ENCODE measurements at places on chromosomes 5 and 9.

GRCh38 chr5:35143841-35144240 is 86.4 kb downstream of the PRLR start:
- DNase-seq: no peak

DNA sequence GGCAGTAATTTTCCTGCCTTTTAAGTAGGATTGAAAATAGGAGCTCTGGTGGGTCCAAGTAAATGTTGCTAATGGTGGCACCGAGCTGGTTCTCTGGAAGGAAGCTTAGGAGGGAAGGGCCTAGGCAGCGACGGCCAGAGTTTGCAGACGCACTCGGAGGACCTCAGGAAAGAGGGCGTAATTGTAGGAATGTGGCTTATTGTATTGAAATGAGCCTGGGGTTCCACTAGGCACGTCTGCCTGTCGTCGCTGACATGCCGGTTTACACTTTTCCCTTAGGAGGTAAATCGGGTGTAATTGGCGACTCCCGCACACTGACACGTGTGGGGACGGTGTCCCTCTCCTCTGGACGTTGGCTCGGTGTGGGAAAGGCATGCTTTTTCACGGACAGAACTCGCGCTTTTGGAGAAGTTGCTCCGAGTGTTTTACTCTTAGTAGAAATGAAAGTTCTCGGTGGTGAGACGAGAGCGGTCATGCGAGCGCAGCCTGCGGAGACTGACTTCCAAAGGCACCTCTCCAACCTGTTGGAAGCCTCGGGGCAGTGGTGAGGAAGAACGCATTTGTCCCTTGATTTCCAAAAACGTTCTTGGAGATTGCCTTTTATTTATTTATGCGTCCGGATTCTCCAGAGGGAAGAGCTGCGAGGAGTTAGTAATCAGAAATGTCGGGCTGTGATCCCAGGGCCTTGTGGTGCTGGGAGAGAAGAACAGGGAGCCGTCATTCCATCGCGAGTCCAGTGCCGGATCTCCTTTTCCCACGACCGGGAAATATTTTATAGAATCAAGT is 1.3 kb downstream of the NR4A3 start:
- DNase-seq: no peak

- DNase-seq: no peak
These were observed 97.8 kb downstream of the TSSK1B start for GRCh38 chr5:113336975-113337374.

DNA sequence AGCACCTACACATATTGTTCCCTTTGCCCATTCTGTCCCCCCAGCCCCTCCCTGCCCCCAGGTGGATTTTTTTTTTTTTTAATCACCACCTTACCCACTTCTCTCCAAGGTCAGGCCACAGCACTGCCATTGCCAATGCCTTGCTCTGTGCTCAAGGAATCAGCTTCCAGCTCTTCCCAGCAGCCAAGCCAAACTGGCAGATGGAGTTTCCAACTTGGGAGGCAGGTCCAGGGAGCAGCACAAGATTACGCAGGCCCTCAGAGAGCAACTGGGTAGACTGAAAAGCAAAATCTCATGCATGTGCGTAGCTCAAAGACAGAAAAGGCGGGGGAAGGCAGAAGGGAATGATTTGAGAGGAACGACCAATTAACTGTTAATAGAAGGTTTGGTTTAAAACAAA is 15.1 kb downstream of the GRHPR start:
- no peak for DNase-seq

DNA sequence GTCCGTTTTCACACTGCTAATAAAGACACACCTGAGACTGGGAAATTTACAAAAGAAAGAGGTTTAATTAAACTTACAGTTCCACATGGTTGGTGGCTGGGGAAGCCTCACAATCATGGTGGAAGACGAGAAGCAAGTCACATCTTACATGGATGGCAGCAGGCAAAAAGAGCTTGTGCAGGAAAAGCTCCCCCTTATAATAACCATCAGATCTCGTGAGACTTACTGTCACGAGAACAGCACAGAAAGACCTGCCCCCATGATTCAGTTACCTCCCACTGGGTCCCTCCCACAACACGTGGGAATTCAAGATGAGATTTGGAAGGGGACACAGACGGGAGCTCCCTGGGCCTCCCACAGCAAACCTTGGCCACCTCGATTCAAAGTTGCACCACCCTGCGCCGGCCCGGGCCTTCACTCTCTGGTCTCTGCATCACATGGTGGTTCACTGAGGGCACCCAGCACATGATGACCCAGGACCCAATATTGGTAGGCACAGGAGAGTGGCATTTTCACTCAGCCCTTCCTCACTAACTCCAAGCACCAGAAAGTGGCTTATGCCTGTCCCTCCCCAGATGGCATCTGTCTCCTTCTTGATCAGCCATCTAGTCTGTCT is 21.0 kb upstream of the TDRD7 start:
- DNase-seq: no peak

GRCh38 chr9:69671311-69671878 is 776 bp downstream of the APBA1 start:
- DNase-seq: no peak

- DNase-seq: no peak
These were observed 121.4 kb upstream of the SV2C start for GRCh38 chr5:75961818-75962217.

DNA sequence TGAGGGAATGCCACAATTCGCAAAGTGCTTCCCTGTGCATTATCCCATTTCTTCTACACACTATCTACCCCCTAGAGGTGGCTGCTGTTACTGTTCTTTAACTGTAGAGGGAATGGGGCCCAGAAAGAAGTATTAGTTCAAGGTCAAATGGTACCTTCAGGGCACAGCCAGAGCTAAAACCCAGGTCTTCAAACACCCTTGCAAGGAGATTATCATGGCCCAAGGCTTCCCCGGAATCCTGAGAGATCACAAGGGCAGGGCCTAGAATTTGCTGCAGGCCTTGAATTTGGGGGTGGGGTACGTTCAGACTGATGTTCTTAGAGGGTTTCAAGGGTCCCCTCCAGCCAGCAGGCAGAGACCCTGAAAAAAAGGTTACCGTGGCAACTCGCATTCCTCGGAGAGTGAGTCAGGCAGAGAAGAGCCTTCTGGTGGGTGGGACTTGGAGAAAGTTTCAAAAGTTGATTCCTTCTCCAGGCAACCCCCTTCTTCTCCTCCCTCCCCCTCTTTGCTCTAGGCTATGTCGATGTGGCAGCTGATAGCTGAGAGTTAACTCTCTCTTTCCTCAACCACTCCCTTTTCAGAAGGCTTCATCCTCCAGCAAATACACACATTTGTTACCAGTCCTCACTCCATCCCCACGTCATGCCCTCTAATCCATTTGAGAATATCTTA is 1.9 kb downstream of the SPARC start:
- no peak for DNase-seq

GRCh38 chr9:27383524-27383923 is 86.6 kb upstream of the EQTN start:
- DNase-seq: no peak

- no peak for DNase-seq
These were observed 240.2 kb downstream of the RFX3 start for GRCh38 chr9:3285365-3286161.

GRCh38 chr5:111469293-111469896 is 42.9 kb downstream of the STARD4 start:
- DNase-seq: no peak

GRCh38 chr5:5487585-5488360 is 65.3 kb downstream of the ICE1 start:
- DNase-seq: no peak

DNA sequence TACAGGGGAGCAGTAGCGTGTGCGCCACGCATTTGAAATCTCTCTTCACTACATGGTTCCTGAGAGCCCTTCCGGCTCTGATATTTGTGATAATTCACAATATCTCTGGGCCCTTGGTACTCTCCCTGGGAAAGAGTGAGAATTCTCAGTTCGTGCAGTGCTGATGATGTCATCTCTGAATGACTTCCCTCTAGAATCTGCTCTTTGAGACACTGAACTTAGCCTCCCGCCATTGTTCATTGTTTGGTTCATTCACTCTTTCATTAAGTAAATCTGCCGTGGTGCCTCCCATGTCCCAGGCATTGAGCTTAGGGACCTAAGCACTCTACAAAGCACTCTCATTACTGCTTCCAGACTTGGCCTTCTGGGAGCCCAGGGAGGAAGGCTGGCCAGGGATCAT is 94.0 kb downstream of the PPARGC1B start:
- DNase-seq: no peak

- no peak for DNase-seq
These were observed 244.4 kb downstream of the FANCC start for GRCh38 chr9:95073042-95073607.

DNA sequence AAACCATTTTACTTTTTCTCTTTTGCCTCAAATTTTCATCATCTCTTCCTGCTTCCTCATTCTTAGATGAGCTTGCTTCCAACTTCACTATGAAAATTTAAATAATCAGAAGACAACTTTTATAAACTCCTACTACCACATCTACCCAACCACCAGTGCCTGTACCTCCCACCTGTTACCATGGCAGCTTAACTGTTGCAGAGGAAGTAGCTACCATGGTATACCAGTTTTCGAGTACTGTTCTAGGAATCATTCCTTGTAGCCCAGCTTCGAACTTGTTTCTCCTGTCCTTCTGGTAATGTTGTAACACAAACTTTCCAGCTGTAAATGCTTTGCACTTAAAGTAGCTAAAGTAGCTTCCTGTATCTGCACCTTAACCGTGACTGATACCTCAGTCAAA is 266.8 kb upstream of the NREP start:
- no peak for DNase-seq

DNA sequence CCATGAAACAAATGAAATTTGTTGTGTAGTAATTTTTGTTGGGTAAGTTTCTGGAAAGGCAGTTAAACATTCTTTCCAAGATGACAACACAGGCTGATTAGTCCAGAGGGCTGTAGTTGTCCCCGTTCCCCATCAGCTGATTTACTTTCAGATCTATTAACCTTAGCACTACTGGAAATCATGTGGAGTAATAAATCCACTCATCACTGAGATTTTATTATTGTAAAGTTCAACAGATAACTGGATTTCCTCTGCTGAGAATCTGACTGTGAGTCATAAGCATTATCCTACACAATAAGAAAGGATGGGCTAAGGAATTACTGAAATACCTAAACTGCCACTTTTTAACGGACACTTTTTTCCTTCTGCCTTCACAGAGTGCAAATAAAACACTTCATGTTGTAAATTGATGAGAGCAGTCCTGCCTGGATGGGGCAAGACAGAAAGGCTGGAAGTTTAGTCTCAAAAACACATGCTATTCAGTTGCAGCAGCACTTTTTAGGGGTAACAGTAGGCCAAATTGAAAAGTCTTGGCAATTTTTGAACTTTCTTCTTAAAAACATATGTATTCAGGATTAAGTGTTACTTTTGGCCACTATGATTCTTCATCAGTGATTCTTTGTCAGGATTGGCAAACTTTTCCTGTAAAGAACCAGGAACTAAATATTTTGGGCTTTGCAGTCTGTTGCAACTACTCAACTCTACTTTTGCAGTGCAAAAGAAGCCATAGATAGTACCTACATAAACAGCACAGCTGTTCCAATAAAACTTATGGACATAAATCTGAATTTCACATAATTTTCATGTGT is 7.0 kb downstream of the STOM start:
- no peak for DNase-seq

DNA sequence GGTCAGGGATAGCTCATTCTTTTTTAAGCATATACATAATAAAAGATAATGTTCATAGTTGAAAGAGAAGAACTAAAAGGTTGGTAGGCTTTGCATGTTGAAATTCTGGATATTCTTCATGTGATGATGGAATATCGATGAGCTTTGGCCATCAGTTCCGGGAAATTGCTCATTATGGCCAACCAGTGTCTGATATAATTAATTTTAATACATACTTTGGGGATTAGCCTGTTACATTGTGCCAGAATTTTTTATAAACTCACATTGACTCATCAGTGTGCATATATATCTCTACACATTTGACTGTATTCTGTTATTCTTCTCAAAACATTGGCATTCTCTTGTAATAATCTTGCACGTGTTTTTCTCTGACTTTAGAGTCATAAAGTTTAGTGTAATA is 84.3 kb downstream of the NNT start:
- DNase-seq: no peak

DNA sequence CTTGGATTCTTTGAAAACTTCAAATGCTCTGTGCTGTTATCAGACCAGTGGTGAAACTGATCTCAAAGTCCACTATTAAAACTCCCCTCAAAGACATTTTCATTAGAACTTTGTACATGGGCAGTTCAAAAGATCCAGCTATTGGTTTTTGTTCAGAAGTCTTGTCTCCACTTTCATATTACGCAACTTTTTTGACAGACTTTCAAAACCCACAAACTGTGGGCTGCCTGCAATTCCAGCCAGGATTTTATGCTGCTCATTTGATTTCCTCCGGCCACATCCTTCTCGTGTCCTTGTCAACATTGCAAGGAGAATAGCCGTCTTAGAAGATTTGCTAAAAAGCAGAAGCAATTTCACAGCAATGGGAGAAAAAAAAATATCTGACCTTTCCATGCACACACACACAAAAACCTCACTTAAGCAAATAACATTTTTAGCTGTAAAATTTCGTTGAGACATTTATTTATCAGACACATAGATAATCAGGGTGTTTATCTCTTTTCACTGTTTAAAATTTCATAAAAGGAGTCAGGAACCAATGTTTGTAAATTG is 1990.5 kb downstream of the MAT2B start:
- no peak for DNase-seq

DNA sequence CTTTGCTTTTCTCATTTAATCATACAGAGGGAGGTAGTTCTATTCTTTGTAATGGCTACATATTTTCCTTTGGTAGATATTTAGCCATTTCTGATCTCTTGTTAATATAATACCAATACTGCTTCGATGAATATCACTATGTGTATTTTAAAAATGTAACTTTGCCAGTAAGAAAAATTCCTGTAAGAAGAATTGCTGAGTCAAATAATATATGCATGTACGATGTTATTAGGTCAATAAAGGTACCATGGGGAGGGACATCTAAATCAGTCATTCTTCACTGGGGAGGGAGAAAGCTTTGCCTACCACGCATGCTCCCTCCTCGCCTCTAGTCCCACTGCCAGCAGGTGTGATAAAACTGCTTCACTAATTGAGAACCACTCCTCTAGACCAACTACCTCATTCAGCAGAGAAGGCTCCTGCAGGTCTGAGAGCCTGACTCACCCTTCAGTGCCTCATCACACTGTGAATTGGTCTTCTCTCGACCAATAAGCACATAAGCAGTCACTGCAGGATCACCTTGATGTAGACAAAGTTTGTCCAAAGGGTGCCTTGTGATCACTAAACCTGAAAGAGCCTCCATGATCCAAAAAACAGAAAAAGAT is 56.1 kb upstream of the TBCA start:
- DNase-seq: no peak

DNA sequence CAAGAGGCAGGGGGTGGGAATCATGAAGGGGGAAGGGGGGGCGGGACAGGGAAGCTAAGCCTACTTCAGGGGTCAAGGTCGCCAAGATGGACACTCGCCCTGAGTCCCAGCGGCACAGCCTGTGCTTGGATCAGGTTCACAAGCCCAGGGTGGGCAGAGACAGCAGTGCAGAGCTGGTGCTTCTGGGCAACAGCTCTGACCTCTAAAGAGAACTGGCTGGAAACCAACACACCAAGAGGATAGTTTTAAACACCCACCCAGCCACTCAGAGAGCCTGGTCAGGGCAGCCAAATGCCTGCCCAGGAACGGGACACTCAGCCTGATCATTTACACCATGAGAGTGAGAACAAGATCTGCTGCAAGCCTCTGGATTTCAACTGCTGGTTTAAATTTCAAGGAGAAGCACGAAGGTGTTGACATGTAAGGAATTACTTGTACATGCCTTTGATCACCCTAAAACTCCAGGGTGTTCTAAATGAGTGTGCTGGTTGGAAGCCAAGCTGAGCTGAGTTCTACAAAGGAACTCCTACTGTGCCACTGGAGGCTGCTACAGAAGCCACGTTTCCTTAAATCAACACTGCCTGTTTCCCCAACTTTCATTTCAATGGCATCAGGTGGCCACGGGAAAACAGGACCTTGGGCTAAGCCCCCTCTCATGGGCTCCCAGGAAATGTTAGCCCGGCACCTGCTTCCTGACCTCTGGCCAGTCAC is 91.5 kb downstream of the TTLL11 start:
- no peak for DNase-seq
